Effector CD8-positive, alpha-beta T cell (primary cell): ENCODE measurements at places on chromosomes 2 and 18.

GRCh38 chr2:236562434-236562833 lies 7.2 kb upstream of the ACKR3 start:
- no peak for DNase-seq

DNA sequence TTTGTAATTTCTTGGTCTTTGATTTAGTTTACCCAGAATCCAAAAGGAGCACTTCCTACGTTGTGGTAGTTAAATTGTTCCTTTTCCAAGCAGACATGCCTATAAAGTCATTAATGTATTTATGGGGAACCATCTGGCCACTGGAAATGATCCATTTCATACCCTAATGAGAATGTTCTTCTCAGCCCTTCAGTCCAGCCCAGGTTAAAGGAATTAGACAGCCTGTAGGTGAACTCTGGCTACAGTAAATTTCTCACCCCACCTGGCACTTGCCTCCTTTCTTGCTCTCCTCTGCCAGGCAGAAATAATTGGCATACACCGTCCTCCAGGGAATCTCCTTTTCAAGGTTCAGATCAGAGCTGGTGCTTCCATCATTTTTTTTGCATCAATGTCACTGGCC lies 121.1 kb downstream of the SETBP1 start:
- DNase-seq: no peak

DNA sequence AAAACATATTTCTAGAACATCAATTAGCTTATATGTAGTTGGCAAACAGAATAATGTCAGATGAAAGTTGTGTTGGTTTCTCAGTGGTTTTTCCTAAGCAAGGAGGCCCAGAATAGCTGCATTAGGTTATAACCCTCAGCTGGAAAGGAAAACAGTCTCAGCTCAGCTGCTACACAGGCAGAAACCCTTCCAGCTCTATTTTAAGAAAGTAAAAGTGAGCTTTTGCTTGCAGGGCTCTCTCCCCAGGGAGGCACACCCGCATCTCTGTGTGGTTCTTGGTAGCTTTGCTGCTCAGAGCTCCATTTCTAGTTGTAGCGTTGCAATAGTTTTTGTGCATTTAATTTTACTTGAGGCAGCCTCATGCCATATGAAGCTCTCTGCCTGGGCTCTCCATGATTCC lies 54.6 kb downstream of the PIKFYVE start:
- DNase-seq: no peak

DNA sequence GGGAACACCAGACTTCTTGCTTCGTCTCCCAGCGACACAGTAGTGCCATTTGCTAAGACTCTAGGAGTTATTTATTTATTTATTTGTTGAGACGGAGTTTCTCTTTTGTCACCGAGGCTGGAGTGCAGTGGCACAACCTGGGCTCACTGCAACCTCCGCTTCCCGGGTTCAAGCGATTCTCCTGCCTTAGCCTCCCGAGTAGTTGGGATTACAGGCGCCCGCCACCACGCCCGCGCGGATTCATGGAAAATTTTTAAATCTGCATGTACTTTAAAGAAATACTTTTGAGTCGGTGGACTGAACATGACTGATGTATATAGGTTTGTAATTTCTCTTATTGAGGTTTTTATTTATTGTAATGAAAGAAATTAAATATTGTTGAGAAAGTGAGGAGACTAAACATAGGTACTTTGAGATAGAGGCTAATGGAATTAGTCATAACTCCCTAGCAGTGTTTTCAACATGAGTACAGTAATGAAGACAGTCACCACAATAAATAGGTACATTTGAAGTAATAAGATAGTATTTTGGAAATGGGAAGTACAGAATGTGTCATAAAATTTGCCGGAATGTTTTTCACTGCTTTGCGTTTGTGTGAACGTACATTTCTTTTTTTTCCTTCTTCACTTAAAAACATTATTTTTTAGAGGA lies 983 bp downstream of the MTX2 start:
- no peak for DNase-seq

- DNase-seq: no peak
These were observed 22.8 kb downstream of the COL6A3 start for GRCh38 chr2:237391140-237391539.

GRCh38 chr18:22683196-22683676 lies 249.9 kb upstream of the RBBP8 start:
- no peak for DNase-seq

GRCh38 chr18:51235009-51235789 lies 37.7 kb upstream of the MEX3C start:
- DNase-seq: no peak

DNA sequence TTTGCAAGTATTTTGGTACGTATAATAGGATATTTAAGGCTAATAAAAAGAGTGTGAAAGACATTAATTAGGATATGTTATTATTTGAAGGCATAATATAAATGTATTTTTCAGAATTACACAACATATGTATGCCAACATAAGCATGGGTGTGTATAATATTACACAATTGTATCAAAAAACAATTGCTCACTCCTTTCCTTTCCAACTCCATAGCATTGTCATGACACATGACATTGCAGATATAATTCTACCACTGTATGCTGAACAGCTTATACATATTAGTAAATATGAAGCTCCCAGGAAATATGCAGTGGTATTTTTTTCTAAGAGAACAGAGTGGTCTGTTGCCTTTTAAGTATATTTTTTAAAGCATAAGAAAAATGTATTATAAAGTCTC lies 593.1 kb downstream of the TMX3 start:
- DNase-seq: no peak

DNA sequence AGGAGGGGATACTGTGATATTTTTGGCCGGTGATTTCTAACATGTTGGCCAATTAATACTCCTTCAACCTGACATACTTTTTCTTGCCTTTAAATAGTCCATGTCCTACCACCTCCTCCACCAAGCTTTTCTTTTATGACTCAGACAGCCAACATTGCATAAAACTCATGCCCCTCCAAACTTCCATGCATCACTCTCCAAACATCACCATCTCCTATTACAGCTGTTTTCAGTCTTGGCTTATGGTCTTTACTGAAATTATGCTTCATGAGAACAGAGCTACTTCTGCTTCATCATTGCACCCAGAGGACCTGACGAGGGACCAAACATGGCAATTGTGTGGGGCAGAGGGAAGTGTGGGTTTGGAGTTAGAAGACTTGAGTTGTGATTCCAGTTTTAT lies 305.4 kb downstream of the LPIN1 start:
- no peak for DNase-seq

GRCh38 chr2:230875347-230876315 lies 10.9 kb downstream of the ITM2C start:
- no peak for DNase-seq

DNA sequence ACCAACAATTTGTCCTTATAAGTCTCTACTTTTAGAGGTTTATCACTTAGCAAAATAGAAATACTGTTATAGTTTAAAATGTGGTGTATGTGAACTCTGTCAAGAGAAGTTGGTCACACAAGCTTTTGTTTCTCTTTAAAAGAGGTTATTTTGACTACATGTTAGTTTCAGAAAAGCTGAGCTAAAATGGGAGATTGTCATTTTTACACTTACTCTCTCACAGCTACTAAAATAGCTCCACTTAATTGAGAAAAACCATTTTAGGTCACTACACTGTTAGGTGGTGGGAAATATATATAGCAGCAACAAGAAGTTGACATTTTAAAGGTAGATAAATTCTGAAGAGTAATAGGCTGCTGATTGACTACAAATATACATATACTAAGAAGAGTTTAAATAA lies 161.5 kb upstream of the KCNJ3 start:
- no peak for DNase-seq

DNA sequence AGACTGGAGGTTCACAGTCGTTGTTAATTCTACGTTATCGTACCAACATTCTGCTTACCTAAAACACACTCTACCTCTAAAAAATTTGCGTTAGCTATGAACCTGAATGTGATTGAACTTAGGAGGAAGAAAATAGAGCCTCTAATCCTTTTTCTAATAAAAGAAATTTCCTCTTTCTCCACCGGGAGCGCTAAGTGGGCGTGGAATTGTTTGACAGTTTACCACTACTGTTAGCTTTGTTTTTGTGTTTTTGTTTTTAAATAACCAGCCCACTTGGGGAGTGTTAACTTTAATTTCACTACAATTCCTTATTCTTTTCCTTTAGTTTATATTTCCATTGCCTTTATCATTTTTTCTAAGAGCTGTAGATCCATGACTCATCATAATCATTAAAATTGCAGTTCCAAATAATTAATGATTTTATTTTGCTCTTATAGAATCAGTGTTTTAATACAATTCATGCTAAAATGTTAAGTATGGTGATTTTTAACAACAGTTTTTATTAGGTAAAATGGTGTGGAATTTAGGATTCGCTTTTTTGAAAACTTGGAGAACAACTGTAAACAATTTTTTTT lies 55.0 kb upstream of the ITM2C start:
- DNase-seq: no peak

- no peak for DNase-seq
These were observed 77.1 kb downstream of the CYRIA start for GRCh38 chr2:16588565-16588964.

DNA sequence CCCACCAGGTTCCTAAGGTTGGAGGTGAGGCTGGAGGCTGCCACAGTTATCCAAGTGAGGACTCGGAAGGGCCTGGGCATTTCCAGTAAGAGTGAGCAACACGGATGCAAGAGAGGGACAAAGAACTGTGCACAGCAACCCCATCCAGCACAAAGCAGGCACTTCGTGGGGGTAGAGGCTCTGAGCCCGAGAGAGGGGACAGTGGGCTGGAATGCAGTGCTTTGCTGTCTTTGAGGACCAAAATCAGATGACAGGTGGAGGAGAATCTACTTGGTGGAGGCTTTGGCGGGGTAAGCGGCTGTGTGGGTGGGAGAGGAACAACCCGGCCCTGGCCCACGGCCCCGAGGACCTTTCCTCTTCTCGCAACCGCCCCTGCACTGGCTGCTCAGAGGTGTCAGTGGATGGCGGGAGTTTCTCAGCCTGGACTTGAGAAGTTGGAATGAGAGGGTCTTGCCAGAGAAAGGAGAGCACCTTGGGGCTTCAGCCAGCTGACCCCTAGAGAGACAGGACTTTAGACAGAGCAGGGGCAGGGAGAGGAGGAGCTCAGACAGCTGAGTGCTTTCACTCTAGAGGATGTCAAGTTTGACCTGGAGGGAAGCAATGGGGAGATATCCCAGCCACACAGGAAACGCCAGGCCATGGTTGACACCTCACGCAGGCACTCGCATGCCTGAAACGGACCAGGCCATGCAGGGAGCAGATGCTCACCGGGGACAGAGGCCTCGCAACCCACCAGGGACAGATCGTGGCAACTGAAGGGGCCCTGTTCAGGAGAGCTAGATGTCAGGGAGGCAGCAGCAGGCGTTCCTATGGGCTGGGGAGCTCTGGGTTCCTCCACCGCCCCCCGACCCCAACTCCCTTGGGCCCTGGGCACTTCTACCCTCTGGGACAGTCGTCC lies 11.6 kb downstream of the RAMP1 start:
- DNase-seq: no peak

DNA sequence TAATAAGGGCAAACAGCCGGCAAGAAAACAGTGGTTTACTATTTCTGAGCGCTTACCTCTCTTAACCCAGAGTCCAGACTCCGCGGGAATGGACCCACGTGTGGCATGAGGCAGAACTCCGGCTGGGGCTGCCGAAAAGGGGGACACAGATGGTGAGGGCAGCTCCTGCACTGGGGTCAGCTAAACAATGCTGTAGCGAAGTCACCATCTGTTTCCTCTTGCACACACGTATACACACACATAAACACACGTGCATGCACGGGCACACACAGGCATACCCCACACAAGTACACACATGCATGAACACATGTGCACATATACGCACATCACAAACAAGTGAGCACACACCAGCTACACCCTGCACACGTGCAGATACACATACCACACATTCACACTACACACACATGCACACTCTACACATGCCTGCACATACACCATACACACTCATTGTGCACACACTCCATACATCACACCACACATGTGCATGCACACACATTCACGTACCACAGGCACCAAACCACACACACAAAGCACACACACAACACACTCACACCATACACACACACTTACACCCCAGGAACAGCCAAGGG lies 105.9 kb upstream of the ID2 start:
- no peak for DNase-seq

DNA sequence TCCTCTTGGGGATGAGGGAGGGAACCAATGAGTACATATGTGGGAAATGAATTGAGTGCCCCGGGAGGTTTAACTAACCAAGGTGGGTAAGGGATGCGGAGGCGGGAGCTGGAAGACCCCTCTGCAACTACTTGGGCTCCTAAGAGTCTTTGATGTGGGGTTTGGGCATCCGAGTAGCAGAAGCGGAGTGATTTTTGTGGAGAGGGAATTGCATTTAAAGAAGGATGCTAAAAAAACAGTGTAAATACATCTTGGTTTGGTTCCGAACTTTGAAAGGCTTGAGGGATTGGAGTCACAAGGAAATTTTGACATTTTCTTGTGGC lies 215.7 kb downstream of the MCFD2 start:
- DNase-seq: peak; percentile 32

DNA sequence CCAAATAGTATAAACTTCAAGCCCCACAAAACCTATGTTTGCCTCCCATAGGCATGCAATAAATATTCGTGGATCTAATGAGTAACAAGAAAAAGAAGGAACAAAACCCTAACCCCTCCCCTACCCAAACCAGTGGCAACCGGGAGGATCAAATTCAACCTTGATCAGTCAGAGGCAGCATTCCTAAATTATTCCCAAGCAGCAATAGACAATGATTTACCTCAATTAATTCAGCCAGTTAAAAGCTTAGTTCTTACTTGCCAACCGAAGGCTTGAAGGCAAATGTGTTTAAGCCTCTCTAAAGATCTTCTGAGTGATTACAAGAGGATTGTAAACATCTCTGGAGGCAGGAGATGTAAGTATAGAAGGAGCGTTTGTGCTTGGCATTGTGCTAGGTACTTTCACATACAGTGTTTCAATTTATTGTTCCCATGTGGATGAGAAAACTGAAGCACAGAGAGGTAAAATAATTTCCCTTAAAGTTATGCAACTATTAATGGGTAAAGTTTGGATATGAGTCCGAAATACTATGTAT lies 197.7 kb downstream of the MTX2 start:
- no peak for DNase-seq

GRCh38 chr18:63850020-63850419 lies 37.5 kb upstream of the SERPINB2 start:
- no peak for DNase-seq

- peak; percentile 79 for DNase-seq
These were observed 484 bp upstream of the DARS1 start for GRCh38 chr2:135985826-135986393.

DNA sequence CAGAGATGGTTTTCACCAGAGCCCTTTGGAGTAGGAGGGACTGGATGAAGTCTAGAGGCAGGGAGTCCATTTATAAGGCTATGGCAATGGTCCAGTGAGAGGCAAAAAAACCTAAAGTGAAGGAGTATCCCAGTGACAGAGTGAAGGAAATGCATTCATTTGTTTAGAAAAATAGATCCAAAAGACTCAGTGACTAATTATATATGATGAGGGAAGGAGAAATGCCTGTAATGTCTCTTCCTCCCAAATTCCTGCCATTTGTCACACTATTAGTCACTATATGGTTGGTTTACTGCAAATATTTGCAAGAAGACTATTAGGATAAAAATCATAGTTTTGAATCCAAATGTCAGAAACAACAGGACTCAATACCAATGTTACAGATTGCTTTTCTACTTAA lies 104.2 kb downstream of the ZNF521 start:
- DNase-seq: no peak
